ENCODE measurements at places on chromosomes 2 and 18. TPM values are rescaled to one million over a fixed set of nuclear protein-coding genes. Genes with fewer than 3 reads are reported as not detected.

Gene SPATA3
- not detected for total RNA-seq

Gene COQ10B
- 19.3 TPM for total RNA-seq

Gene FHOD3
- total RNA-seq, result not detected

Gene AMER3
- not detected for total RNA-seq
